ENCODE measurements at places on chromosomes 7 and 10.

- no peak for DNase-seq
Measured at GRCh38 chr10:7956508-7956907, 98.0 kb upstream of the GATA3 start.

DNA sequence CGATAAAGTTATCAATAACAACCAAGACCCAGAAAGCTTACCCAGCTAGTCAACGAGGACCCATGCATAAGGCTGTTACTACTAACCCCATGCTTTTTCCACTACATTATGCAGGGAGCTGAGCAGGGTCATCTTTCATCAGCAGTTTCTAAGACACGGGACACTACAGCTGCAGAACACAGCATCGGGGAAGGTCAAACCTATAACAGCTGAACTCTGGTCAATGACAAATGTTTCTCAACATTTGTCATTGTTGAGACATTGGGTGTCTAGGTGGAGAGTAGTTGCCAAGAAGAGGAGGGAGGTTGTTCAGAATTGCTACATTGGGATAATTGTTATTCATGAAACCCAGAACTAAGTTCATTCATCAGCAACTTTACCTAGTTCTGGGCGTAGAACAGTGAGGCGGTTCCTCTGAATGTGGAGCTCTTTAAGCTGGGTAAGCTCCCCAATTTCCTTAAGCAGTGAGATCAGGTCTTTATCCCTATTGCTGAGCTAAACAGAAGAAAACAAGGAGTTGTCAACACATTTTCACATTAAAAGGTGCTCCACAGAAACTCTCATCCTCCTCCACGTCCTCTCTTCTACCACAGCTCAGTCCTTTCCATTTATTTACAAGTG is 105.6 kb downstream of the ZNF22 start:
- no peak for DNase-seq

- no peak for DNase-seq
Measured at GRCh38 chr7:67794544-67794943, 797.9 kb downstream of the TYW1 start.

- no peak for DNase-seq
Measured at GRCh38 chr10:28503114-28503513, 29.8 kb upstream of the WAC start.

GRCh38 chr10:96276831-96277230 is 5.5 kb upstream of the BLNK start:
- DNase-seq: no peak

- DNase-seq: no peak
Measured at GRCh38 chr7:7529328-7529727, 6.3 kb downstream of the COL28A1 start.

- DNase-seq: no peak
Measured at GRCh38 chr7:726854-727103, 280 bp downstream of the DNAAF5 start.

- no peak for DNase-seq
Measured at GRCh38 chr7:75966190-75966961, 28.0 kb downstream of the TMEM120A start.

- DNase-seq: no peak
Measured at GRCh38 chr7:37352251-37352880, 96.3 kb downstream of the ELMO1 start.

DNA sequence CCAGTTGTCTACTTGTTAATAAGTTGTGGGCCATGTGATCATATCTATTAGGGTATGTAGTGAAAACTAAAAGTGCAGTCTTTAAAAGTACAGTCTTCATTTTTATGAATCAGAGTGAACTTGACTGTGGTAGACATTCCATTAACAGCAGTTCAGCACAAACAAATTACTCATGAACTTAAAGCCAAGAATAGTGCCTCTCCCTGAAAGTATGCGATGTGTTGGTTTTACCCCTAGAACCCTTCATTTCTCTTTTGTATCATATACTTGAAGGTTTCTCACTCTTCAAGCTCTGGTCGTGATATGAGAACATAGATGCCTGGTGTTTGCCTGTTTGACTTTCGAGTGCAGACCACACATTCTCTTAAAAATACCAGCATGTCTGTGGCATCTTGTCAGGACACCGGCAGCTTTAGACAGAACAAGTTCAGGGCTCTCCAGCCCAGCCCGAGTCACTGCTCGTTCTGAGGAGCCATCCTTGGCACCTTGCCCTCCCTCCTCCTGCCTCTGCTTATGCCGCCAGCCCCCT is 159.3 kb downstream of the LCOR start:
- no peak for DNase-seq

DNA sequence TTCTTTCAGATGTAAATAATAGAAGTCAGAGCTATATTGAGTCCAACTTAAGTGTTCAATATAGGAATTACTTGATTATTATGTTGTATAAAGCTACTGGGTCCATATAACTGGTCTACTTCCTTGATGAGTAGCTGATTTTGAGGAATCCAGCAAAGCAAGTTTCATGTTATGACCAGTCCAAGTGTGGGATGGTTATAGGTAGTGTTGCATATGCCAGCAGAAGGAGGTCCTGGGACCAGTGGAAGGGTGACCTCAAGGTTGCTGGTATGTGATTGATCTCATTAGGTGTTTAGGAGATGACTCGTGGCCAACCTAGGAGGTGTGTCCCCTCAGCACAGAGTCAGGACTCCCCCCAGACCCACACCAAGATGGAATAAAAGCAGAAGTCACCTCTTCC is 551.5 kb downstream of the KCNMA1 start:
- no peak for DNase-seq

- DNase-seq: peak; percentile 40
Measured at GRCh38 chr7:66837007-66837406, 84.0 kb upstream of the TMEM248 start.

GRCh38 chr7:99027841-99028240 is 116.1 kb downstream of the SMURF1 start:
- no peak for DNase-seq

- no peak for DNase-seq
Measured at GRCh38 chr10:15801147-15801546, 59.2 kb downstream of the MINDY3 start.

DNA sequence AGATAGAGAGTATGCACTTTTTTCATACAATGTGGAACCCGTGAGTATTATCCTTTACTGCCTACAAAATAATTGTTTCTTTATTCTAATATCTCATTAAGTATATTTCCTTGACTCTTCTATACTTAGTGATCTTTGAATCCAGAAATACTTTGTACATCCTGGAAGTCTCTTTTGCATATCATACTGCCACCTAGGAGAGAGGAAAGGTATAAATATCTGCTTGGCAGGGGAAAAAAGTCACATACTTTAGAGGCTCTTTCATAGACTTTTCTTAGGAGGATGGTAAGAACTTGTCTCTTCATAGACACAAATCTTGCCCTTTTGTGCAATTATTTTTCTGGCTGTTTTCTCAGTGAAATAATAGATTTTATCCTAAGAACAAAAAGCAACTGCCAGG is 436.0 kb downstream of the PAXIP1 start:
- DNase-seq: no peak

DNA sequence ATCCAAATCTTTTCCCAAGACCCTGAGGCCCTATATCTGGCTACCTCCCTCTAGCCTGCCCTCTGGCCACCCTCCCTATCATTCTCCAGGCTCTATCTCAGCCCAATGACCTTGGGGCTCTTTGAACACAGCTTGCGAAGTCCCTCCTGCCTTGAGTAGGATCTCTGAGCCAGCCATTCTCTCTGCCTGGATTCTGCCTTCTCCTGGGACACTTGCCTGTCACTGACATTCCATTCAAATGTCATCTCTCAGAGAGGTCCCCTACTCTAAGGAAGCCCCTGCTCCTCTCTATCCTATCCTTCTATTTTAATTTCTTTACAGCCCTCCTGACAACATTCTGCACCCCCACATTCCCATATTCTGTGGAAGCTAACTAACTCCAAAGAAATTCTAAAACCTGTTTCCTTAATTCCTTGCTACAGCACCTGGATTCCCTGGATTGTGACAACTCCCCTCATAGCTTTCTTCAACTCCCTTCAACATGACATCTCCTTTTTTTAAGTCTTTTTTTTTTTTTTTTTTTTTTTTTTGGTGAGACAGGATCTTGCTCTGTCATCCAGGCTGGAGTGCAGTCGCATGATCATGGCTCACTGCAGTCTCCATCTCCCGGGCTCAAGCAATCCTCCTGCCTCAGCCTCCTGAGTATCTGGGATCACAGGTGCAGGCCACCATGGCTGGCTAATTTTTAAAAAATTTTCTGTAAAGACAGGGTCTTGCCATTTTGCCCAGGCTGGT is 81.0 kb upstream of the ASAH2 start:
- DNase-seq: no peak

GRCh38 chr7:70267381-70268120 is 669.3 kb downstream of the AUTS2 start:
- DNase-seq: no peak

- DNase-seq: no peak
Measured at GRCh38 chr10:56231436-56231835, 129.6 kb downstream of the ZWINT start.

DNA sequence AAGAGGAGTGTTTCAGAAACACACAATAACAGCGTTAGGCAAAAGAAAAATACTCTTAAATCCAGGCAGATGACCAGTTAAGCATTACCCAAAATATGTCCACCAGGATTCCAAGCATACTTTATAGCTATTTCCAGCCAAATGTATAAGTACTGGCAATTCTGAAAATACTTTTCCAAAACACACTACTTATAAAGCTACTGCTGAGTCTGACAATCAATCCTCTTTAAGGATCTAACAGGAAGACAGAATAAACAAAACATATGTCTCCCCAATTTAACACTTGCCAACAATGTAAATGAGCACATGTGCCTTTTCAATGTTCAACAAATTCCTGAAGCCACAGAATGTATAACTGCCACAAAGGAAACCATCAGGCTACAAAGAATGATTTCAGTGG is 370.9 kb downstream of the SORCS1 start:
- no peak for DNase-seq

DNA sequence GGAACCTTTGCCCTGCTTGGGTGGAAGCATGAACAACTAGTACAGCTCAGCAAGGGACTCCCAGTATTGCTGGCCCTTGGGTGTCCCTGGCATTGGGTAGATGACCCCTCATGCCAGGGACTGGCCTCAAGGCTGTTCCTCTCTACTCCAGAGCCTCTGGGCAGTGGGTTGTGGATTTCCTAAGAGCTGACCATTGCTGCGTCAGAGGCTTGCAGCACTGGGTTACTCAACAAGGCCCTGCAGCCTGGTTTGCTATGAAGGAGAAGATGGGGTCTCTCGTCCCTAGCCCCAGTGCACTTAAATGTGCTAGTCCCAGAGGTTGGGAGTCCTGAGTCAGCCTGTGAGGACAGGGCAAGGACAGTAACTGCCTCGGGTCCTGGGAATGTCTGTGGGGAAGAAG is 2.5 kb downstream of the VSIR start:
- DNase-seq: no peak
